ENCODE measurements at places on chromosomes 3 and 15.

GRCh38 chr15:92619145-92620101, 36.2 kb downstream of the FAM174B start:
- no peak for DNase-seq

GRCh38 chr3:126353694-126354321, 3.4 kb downstream of the KLF15 start:
- no peak for DNase-seq

DNA sequence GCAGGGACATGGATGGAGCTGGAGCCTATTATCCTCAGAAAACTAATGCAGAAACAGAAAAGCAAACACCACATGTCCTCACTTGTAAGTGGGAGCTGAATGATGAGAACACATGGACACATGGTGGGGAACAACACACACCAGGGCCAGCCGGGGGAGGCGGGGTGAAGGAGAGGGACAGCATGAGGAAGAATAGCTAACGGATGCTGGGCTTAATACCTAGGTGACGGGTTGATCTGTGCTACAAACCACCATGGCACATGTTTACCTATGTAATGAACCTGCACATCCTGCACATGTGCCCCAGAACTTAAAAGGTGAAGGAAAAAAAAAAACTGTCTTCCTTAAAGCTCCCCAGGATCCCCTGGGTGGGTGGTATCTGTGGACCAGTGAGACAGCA, 87.1 kb downstream of the ADAMTS17 start:
- DNase-seq, result no peak

GRCh38 chr3:96478496-96478895, 335.9 kb upstream of the EPHA6 start:
- no peak for DNase-seq

DNA sequence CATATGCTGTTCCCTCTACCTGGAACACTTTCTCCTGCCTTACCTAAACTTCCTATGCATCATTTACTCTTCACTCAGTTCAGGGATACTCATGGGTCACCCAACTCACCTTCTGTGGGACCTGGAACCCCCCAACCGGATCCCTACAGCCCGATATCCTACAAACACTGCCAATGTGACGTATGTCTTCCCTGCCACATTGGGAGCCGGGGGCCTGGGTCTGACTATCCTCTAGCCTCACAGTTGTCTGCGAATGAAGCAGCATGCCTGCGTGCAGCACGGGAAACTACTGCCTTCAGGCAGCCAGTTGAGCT, 405 bp downstream of the NPRL2 start:
- DNase-seq, result no peak

- DNase-seq, result no peak
Measured at GRCh38 chr3:9157651-9158362, 91.6 kb downstream of the SRGAP3 start.

DNA sequence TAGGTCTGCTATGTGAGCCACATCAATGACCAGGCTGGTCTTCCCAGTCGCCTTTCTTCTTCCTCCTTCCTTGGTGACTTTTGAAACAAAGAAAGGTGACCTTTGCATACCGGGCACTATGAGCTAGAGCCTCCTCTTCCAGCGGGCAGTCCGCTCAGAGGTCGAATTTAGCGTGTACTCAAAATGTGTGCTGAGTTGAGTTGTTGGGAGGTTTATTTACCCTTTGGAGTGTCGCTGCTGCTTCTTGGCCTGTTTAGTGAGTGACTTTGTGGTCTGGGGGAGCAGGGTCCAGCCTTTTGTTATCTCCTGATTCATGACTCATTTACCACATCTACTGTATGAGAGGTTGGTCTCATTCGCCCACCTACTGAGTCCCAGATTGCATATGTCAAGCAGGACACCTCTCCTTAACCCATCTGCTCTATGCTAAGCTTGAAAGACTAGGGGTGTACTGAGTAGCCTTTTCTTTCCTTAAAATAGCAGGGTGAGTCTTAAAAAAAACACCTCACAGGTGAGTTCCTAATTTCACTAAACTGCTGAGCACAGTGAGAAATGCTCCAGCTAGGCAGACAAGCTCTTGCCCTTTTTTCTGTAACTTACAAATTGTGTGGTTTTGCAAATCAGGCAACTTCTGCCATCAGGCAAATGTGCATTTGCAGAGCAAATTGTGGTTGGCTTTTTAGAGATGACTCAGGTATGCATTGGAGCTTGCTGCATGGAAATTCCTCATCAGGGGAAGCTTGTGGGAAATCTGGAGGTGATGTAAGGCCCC, 3.2 kb upstream of the SIAH2 start:
- no peak for DNase-seq

DNA sequence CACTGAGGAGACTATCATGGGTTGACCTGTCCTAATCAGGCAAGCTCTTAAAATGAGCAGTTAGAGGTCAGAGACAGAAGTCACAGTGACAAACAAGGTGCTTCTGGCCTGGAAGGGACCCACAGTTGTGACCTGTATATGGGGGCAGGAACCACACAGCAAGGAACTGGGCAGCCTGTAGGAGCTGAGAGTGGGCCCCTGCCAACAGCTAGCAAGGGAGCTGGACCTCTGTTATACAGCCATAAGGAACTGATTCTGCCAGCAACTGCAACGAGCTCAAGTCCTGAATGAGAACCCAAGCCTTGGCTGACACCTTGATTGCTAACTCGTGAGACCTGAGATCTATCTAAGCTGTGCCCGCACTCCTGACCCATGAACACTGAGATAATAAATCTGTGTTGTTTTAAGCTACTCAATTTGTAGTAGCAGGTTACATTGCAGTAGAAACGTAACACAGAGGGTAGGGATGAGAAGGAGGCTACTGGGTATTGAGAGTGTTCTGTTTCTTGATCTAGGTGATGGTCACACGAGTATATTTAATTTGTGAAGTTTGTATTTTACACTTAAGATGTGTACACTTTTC, 44.5 kb upstream of the MAGI1 start:
- no peak for DNase-seq

DNA sequence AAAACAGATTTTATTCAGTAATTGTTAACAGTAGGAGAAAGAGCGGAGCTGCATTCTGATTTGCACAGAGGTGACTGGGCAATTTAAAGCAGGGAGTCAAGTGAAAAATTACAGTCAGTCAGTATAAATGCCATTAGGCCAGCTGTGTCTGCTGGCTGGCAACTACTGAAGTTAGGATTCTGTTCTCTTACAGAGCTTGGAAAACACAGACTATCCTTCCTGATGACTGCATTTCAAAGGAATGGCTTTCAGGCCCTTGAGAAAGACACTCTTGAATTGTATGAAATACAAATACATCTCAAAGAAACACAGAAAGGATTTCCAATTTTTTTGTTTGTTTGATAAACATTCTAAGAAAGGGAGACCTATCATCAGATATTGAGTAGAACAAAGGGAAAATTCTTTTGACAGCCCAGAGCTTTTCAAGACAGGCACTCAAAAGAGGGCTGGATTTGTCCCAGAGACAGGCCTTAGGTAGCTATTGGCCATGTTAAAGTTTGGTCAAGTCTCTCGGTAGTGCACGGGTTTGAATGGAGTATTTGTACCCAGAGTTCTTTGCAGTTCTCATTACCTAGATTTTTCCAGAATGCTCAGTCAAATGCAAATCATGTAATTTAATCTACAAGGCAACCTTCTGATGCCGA, 551.2 kb upstream of the CCDC54 start:
- no peak for DNase-seq

DNA sequence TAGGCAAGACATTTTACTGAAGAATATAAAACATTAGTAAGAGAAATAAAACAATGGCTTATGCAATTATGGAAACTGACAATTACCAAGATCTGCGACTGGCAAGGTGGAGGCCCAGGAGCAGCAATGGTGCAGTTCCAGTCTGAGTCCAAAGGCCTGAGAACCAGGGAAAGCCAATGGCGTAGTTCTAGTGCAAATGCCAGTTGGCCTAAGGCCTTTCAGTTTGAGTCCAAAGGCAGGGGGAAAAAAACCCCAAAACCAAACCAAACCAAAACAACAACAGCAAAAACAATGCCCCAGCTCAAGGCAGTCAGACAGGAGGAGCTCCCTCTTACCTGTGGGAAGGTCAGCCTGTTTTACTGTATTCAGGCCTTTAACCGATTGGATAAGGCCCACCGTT, 72.6 kb downstream of the ST6GAL1 start:
- no peak for DNase-seq

DNA sequence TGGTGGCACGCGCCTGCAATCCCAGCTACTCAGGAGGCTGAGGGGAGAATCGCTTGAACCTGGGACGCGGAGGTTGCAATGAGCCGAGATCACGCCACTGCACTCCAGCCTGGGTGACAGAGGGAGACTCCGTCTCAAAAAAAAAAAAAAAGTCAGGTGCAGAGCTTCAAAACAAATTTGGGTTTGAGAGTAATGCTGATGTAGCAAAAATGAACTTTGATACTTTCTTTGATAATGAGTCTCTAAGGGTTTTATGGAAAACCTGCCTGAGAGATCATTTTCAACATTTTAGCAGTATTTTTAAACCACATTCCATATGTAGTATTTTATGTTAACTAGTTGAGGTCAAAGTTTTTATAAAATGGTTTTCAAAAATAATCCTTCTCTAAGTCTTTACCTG, 14.5 kb downstream of the EIF5A2 start:
- DNase-seq, result no peak

GRCh38 chr3:156516284-156516683, 38.6 kb downstream of the SSR3 start:
- no peak for DNase-seq

GRCh38 chr15:48992545-48992944, 28.8 kb upstream of the SHC4 start:
- no peak for DNase-seq

GRCh38 chr3:126914226-126914625, 68.7 kb upstream of the PLXNA1 start:
- no peak for DNase-seq

- DNase-seq, result no peak
Measured at GRCh38 chr3:133463347-133463860, 63.5 kb downstream of the BFSP2 start.

DNA sequence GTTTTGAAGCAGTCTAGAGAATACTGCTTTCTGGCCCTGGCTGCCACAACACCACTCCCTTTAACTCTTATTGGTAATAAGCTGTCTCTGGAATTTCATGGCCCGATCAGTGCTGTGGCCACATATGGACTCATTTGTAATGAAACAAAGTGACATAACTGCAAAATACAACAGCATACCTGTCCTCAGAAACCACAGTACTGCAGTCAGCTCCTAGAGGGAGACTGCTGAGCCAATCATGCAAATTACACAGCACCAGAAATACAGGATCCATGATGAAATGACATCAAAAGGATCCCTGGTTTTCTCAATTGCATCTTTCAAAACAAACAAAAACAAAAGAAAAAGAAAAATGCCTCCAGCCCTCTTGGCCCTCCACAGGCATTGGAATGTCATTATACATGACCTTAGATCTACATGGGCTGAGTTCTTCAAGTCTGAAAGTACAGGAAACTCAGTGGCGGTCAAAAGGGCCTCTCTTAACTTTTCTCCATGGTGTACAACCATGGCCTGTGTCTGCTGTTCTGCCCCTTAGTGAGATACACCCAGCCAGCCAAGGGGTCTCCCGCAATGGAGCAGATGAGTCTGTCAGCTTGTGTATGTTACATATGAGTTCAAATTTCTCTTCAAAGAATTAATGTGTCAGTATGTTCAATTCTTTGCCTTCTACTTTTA, 24.9 kb upstream of the KBTBD12 start:
- no peak for DNase-seq

GRCh38 chr3:36833160-36833814, 68.9 kb upstream of the DCLK3 start:
- no peak for DNase-seq

DNA sequence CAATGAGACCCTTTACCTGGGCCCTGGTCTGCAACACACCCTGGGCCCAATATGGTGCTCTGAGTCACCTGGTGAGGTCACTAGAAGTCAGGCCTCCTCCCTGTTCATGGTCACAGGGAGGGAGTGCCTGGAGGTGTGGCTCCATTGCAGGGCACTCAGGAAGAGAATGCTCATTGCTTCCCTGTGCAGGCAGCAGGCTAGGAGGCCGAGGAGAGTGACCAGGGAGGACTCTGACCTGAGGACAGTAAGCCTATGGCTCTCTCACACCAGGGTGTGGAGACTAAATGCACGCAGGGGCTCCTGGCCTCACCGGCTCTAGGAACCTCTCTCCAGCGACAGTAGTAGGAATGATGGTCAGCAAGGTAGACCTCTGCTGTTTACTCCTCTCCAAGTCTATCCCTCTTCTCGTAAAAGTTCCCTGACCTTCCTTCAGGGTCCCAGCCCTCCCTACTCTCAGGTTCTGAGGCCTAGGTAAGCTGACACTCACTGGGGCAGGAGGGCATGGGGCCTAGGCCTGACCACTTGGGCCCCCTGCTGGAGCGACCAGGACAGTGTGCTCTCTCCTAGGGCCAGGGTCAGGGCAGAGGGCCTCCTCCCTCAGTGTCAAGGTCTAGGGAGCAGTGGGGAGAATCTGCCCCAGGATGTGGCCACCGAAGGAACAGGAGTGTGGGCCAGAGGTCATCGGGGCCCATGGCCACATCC, 9.6 kb upstream of the SLCO2A1 start:
- no peak for DNase-seq

GRCh38 chr15:90512276-90512675, 17.4 kb upstream of the CRTC3 start:
- DNase-seq, result no peak

DNA sequence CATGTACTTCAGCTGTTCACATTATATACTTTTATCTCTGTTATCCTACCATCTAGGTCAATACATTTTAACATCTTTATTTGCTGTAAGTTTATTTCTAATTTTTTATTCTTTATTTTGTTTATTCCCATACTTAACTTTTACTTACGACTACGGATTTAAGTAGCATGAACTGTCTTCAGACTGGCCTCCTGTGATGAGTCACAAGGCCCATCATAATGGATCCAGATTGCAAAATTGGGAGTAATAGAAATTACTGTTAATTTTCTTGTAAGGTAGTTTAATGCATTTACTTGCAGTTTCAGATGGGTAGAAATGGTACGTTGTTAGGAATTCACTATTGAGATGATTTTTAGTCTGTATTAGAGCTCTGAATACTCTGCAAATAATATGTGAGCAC, 45.9 kb downstream of the PPARG start:
- DNase-seq, result no peak

DNA sequence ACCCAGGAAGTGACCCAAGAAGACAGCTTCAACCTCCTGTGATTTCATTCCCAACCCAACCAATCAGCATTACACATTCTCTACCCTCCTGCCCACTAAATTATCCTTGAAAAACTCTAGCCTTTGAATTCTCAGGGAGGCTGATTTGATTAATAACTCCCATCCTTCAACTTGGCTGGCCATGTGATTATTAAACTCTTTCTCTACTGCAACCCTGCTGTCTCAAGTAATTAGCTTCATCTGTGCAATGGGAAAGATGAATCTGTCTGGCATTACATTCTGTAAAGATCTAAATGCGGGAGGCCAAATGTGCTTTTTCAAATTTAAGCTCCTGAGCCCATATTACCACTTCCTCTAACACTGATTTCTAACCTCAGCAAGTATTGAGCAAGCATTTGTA, 95.9 kb upstream of the STT3B start:
- DNase-seq, result no peak

GRCh38 chr15:35618260-35619188, 72.6 kb upstream of the DPH6 start:
- no peak for DNase-seq

DNA sequence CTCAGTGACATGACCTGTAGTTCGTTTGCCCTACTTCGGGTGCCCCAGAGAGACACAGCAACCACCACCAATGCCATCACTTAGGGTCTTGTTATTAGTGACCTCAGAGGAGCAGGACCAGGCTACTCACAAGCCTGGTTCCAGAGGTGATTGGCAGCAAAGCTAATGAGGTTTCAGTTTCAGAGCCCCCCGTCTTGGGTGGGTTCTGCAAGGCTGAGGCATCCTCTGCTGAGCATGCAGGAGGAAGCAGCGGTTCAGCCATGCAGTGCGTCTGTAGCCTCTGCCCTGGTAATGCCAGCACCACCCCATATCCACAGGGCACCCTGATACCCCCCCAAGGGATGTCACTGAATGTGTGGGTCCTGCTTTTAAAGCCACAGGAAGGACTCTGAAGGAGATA, 39.0 kb upstream of the ITGA11 start:
- DNase-seq, result no peak

All from 8988T (cell line).